GM12864 (cell line): ENCODE measurements at places on chromosomes 6 and 20.
A peak's percentile ranks its signal among the peaks of the same experiment; 100 is the strongest.

DNA sequence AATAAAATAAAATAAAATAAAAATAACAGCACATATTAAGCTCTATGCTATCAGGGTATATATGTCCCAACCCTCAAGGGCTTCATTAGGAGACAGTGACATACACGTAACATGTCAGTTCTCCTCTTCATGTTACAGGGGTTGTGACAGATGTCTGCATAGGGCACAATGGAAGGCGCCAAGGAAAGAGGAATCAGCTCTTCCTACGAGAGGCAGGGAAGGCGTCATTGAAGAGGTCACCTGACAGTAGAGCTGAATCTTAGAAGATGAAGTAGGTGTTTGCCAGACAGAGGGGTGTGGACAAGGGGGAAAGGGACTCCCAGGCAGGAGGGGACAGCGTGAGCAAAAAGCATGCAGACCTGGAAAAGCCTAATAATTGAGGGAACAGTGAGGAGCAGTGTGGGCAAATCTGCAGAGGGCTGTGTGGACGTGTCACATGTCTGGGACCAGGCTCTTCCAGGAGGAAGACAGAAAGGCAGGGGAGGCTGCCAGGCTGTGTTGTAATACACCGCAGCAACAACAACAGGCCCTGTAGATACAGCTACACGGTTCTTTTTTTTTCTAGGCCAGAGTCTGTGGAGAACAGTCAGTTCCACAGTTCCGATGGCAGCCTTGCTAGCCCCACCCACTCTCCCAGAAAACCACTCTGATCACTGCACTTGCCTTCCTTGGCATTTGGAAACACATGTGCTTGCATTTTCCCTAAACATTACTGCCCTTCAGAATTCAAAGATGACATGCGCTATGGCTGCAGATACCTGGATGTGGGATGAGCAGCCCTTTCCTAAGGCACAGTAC is 2.5 kb upstream of the FKBP5 start:
- DNase-seq = no peak

DNA sequence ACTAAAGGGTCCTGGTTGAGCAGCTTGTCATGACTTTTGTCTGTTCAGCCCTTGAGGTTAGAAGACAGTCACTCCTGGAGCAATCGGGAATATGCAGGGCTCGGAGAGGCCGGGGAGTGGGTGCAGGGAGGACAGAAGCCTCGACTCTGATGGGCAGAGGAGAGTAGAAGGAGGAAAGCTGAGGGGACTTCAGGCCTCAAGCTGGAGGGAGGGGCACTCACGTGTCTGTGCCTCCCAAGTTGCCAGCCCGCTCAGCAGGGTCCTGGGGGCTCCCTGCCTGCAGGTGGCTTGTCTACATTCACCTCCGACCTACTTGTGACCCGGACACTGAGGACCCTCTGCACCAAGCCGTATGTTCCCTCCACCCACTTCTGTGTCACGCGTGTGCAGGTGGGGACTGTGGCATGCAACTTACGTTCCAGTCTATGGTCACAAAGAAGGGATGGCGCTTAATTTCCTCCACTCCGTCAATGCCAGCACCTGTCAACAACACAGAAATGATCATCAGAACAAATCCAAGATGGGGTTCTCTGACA is 86.8 kb upstream of the MPC1 start:
- no peak for DNase-seq

- DNase-seq = peak; percentile 73
These were observed 3.8 kb downstream of the PREX1 start for GRCh38 chr20:48823960-48824498.

GRCh38 chr20:58817748-58818147 is 33.0 kb downstream of the GNAS-AS1 start:
- DNase-seq = no peak

DNA sequence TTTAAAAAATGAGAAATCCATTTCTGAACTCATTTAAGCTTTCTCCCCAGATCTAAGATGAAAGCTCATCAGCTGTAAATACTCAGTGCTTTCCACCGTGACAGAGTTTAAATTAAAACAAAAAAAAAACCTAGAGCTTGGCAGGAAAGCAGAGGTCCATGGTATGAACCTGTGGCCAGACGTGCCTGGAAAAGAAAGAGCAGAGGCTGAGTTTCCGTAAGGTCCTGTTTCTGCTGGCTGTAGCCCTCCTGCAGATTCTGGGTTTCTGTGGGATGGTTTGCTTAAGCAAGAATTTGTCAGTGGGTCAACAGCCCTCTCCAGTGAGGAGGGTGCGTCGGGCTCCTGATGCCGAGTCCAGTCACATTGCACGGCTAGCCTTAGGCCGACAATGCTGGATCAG is 383.2 kb downstream of the SAMD5 start:
- DNase-seq = no peak

DNA sequence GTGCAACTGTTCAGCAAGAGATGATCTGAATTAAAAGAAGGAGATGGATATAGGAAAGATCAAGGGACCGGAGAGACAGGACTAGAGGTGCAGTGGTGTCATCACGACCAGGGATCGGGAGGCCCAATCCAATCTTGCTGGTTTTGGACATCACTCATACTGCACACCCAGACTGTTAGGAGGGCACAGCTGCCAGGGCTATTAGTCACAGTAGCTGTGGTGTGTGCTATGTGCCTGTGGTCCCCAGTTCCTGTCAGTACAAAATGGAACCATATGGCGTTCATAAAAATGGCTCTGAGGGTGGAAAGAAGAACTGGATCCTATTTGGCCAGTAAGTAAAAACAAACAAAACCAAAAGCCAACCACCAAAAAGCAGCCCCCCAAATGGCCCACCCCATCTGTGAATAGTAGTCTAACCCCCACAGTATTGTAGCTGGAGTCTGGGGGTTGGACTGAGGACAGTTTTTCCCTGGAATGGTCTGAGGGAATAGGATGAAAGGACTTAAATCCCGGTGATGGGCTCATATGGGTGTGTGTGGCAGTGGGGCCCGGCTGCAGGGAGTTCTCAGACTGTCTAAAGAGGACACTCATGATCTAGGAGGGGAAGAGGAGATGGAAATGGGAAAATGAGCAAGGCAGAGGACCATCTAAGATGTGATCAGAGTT is 9.3 kb upstream of the NNAT start:
- no peak for DNase-seq

GRCh38 chr6:3997177-3997770 is 81.7 kb downstream of the FAM217A start:
- DNase-seq = no peak

GRCh38 chr6:84035484-84035883 is 1.9 kb downstream of the MRAP2 start:
- no peak for DNase-seq

DNA sequence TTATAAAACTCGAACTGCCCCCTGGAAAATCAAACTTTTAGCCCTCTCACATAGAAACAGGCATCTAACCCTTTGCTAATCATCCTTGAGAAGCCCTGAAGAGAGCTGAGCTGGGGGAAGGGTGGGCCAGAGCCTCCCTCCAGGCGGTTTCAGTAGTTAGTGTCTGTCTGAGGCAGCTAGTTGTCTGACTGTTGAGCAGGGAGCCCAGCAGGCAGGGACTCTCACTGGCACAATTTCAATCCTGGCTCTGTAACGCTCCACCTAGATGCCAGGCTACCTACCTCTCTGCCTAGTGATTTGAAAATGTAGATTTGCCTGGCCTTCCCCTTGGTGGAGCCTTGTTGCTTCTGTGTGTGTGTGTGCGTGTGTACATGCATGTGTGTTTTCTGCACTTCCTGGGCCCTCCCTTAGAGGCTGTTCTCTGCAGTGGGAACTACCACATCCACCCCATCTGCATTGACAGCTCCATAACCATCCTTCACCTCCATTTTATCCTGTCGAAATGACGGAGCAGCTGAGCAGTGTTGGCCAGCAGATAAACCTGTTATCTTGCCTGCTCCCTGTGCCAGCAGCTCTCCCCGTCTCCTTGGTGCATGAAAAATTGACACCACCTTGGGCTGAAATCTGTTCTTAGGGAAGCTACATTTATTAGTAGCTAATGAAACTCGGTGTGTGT is 69.6 kb upstream of the VSTM2L start:
- no peak for DNase-seq

GRCh38 chr6:42532038-42532669 is 31.7 kb upstream of the UBR2 start:
- no peak for DNase-seq

DNA sequence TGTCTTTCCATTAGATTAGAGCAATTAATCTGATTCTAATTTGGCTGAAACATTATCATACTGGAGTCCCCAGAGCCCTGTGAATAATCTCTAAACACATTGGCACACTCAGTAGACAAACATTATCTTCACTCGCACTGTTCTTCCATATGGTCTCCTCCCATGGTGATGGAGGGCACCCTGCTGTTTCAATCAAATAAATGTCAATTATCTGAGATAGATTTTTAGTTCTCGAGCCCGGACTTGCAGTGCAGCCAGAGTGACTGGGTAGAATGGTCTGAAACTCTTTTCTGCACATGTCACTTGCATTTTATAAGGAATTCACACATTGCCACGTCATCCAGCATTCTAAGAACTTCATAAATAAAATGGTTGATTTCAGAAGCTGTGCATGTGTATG is 90.6 kb upstream of the MAP3K7 start:
- no peak for DNase-seq

DNA sequence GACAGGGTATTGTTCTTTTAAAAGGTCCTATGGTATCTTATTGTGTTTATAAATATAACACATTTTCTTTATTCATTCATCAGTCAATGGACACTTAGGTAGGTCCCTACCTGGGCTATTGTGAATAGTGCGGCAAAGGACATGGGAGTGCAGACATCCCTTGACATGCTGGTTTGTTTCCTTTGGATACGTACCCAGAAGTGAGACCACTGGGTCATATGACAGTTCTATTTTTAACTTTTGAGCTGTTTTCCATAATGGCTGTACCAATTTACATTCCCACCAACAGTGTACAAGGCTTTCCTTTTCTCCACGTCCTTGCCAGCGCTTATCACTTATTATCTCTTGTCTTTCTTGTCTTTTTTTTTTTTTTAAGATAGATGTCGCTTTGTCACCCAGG is 627.5 kb downstream of the PRKN start:
- DNase-seq = no peak

GRCh38 chr20:9331707-9332435 is 182.5 kb upstream of the LAMP5 start:
- DNase-seq = no peak

GRCh38 chr6:137699031-137699683 is 167.9 kb upstream of the TNFAIP3 start:
- DNase-seq = no peak

GRCh38 chr6:36949636-36950035 is 4.9 kb upstream of the PI16 start:
- no peak for DNase-seq

GRCh38 chr6:109854541-109855308 is 123.4 kb upstream of the GPR6 start:
- DNase-seq = no peak

- no peak for DNase-seq
These were observed 19.1 kb upstream of the ZSCAN23 start for GRCh38 chr6:28462401-28462800.

DNA sequence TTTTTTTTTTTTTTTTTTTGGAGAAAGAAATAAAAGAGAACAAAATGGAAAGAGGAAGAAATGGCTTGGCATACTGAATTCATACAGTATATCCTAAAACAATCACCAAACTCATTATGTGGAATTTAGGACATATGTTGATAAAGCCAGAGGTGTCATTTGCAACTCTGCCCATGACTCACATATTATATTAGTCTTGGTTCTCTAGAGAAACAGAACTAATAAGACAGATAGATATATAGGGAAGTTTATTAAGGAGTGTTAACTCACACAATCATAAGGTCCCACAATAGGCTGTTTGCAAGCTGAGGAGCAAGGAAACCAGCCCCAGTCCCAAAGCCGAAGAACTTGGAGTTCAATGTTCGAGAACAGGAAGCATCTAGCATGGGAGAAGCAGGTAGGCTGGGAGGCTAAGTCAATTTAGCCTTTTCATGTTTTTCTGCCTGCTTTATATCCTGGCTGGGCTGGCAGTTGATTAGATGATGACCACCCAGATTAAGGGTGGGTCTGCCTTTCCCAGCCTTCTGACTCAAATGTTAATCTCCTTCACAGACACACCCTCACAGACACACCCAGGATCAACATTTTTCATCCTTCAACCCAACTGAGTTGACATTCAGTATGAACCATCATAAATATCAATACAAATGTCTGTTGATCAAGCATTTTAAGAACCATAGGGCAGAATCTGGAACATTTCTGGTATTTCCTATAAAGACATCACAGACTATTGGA is 102.3 kb downstream of the UBE3D start:
- DNase-seq = no peak

GRCh38 chr20:8344631-8345030 is 212.6 kb downstream of the PLCB1 start:
- no peak for DNase-seq

GRCh38 chr20:16828666-16829305 is 80.6 kb downstream of the OTOR start:
- no peak for DNase-seq

GRCh38 chr20:21615617-21616080 is 89.8 kb upstream of the PAX1 start:
- DNase-seq = no peak

GRCh38 chr20:5146871-5147592 is 20.2 kb downstream of the CDS2 start:
- DNase-seq = no peak

GRCh38 chr6:12844284-12845223 is 128.0 kb downstream of the PHACTR1 start:
- no peak for DNase-seq

- no peak for DNase-seq
These were observed 853.6 kb downstream of the C6orf118 start for GRCh38 chr6:164455835-164456234.
